ENCODE measurements at places on chromosomes 6 and 20.

- no peak for DNase-seq
Measured at GRCh38 chr6:28337121-28337520, 1.2 kb upstream of the ZSCAN31 start.

DNA sequence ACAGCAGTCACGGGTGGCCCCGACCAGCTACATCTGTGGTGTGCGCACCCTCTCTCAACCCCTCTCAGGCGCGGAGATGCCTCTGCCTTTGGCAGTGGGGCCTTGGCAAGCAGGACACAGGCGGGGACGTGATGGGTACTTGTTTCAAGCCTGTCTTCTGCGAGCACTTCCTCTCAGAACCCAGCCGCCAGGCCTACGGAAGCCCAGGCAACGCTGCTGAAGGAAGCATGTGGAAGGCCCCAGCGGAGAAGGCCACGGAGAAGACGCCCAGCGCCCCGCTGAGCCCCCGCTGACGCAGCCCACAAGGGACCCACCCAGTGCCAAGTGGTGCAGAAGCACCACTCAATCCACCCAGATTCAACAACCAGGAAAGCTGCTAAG is 13.0 kb downstream of the SERPINB6 start:
- no peak for DNase-seq

DNA sequence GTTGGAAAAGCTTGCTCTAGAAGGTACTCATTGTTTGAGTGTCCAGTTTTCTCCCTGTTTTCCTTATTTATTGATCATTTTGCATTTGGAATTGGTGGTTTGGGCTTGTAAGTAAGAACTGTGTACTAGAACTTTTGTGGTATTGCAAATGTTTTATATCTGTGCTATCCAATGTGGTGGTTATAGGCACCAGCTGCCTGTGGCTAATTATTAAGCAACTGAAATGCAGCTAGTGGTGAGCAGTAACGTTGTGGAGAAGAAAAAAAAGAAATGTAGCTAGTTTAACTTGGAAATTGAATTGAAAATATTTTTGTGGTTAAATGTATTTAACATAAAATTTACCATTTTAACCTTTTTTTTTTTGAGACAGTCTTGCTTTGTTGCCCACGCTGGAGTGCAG is 50.7 kb upstream of the MAPK13 start:
- DNase-seq = no peak

GRCh38 chr6:141321493-141322347 is 811.0 kb upstream of the GJE1 start:
- DNase-seq = no peak

DNA sequence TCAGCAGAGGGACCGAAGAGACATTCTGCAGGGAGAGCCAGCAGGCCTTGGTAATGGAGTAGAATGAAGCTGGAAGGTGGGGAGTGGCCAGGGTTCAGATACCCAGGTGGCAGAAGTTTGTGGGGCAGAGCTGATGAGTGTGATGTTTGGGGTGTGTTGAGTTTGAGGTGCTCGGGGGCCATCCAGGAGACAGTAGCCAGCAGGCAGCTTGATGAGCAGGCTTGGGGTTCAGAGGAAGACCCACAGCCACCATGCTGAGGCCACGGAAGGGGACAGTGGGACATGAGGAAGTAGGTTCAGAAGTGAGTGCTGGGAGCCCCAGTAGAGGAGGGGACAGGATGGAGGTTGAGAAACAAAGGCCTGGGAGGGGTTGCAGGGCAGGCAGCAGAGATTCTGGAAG is 11.1 kb upstream of the FOXS1 start:
- DNase-seq = no peak

- peak; percentile 54 for DNase-seq
Measured at GRCh38 chr6:3247255-3248146, 11.2 kb upstream of the PSMG4 start.

DNA sequence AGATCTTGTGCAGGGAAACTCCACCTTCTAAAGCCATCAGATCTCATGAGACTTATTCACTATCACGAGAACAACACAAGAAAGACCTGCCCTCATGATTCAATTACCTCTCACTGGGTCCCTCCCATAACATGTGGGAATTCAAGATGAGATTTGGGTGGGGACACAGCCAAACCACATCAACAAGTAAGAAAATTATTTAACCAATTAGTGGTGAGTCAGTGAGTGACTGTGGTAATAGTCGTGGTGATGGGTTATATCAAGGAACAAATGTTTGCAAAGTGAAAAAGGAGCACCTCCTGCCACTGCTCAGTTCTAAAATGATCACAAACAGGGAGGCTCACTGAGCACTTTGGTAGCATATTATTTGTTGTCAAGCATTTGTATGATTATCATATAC is 20.6 kb downstream of the EPM2A start:
- no peak for DNase-seq

- DNase-seq = no peak
Measured at GRCh38 chr6:151027295-151027747, 161.8 kb downstream of the MTHFD1L start.

DNA sequence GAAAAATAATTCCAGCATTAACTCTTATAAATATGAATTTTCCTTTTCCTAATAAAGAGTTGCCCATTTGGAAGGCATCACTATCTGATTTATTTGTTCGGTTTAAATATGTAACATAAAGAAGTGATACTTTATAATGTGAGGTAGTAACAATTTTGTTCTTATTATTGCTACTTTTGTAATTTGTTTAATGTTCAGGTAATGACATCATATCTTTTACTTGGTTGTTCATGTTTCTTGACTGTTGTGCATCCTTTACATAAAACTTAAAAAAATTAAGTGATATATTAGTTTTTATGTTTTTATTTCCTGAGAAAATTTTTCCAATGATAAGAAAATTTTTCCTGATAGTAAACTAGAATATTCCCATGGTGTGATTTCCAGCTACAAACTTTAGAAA is 124.6 kb downstream of the AFG1L start:
- no peak for DNase-seq

DNA sequence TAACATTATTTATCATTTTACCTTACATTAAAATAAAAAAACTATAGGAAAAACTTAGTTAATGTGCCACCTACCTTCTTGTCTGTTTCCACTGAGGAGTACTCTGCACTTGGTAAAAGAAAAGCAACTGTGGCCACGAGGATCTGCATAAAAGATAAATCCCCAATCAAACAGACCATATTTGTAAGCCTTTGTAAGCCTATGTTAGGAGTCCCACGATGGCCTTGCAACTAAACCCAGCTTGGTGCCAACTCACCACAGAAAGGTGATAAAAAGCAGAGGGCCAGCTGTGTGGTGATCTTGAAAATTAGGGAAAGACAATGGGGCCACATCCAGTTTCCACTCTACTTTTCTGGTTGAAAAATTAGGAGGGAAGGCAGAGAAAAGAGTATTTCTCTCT is 156.9 kb downstream of the INSM1 start:
- peak; percentile 9 for DNase-seq

DNA sequence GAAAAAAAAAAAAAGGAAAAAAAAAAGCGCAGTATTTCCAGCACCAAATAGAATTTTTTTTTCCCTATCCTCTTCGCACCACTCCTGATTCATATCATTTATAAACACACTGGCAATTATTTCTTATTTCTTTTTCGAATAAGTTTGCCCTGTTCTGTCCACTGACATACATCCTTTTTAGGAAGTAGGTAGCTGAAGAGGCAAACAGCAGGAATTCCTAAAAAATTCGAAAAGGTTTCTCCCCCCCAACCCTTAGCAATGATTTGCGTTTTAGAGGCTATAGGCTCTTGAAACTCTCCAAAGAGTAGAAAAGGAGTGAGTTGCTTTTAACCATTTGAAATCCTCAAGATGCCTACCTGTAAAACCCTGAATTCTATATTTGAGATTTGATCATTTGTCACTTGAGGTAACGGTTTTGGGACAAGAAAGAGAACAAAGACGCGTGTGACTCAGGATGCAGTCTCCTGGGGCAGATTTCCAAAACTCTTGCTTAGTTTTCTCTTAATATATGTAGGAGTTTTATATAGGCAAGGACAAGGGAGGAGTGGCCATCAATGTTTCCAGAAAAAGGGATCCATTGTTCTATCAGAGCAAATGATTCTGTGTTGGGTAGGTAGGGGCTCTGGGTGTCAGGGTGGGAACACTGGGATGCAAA is 531 bp upstream of the CCN2 start:
- DNase-seq = no peak

- DNase-seq = no peak
Measured at GRCh38 chr6:158909938-158910337, 90.1 kb downstream of the RSPH3 start.

- DNase-seq = no peak
Measured at GRCh38 chr6:69735027-69735426, 61.8 kb downstream of the LMBRD1 start.

- no peak for DNase-seq
Measured at GRCh38 chr6:4356899-4357659, 221.7 kb upstream of the ECI2 start.

- peak; percentile 68 for DNase-seq
Measured at GRCh38 chr6:30615219-30615957, 1.7 kb downstream of the PPP1R10 start.

DNA sequence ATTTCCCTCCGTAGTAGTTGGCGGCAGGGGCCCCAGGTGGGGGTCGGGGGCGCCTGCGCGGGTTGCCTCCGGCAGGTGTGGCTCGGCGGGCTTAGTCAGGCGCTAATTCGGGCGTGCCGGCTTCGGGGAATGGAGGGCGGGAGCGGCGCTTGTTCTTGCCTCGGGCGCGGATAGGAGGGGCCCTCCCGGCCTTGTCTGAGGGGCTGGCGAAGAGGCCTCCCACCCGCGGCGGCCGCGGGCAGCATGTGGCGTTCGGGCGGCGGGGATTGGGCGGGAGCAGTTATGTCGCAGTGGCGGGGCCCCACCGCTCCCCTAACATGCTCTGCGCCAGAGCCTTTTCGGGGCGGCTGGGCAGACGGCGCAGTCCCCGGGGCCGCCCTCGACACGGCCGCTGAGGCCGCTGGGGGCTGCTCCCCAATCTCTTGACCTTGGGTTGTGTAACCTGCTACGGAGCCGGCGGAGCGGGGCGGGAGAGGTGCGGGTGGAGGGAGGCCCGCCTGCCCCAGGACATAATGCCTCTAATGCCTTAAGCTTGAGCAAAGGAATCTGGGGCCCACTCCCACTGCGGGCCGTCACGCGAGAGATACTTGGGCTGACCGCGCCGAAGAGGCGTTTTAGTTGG is 1.1 kb downstream of the AMD1 start:
- no peak for DNase-seq

- no peak for DNase-seq
Measured at GRCh38 chr6:7256785-7257184, 56.2 kb downstream of the SSR1 start.

GRCh38 chr6:21946298-21946783 is 350.5 kb downstream of the PRL start:
- DNase-seq = no peak

GRCh38 chr6:165081944-165082532 is 227.4 kb downstream of the C6orf118 start:
- no peak for DNase-seq

- no peak for DNase-seq
Measured at GRCh38 chr6:44255871-44256774, 1.2 kb downstream of the SLC35B2 start.

- no peak for DNase-seq
Measured at GRCh38 chr6:19333936-19334335, 503.2 kb upstream of the ID4 start.

GRCh38 chr6:108874470-108875160 is 26.4 kb downstream of the ARMC2 start:
- no peak for DNase-seq

- DNase-seq = no peak
Measured at GRCh38 chr6:40390144-40390800, 196.9 kb downstream of the LRFN2 start.

DNA sequence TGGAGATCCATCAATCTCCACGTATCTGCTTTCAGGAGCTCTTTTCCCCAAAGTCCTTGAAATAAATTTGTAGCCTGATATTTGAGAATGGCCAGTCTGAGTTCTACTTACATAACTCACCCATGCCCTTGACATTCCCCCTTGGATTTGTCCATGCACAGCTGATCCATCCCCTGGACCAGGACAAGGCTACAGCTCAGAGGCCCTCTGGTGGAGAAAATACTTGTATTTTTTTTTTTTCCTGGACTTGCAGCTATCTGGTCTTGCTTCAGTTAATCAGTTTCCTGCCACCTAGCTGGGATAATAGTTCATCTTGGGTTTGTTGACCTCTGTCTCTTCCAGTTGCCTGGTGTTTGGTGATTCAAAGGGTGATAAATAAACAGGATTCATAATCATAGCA is 467.6 kb downstream of the DHX35 start:
- peak; percentile 21 for DNase-seq

DNA sequence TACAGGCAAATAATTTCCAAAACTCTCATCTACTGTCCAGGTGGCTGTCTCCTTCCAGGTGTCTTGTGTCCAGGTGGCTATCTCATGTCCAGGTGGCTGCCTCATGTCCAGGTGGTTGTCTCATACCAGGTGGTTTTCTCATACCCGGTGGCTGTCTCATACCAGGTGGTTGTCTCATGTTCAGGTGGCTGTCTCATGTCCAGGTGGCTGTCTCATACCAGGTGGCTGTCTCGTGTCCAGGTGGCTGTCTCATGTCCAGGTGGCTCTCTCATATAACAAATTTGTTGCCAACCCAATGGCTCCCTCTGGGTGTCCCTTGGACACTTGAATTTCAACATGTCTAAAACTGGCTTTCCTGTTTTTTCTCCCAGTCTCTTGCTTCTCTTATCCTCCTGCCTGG is 14.3 kb upstream of the SLC22A3 start:
- DNase-seq = no peak

GRCh38 chr20:57908704-57909630 is 199.2 kb upstream of the PMEPA1 start:
- DNase-seq = no peak

Data from NCI-H1092 treated with DMSO at 0.1 percent for 48 hours (cell line).